Heart left ventricle (tissue), 16 donors: ENCODE measurements at places on chromosomes 3 and 15. TPM values are rescaled to one million over a fixed set of nuclear protein-coding genes. Genes with fewer than 3 reads are reported as not detected.

- no peak for DNase-seq
Measured at GRCh38 chr3:45978006-45978761, 17.4 kb downstream of the FYCO1 start.

The CPNE9 gene
- 0.04 TPM for polyA plus RNA-seq

The EIF4G1 gene
- polyA plus RNA-seq: 407 TPM

GRCh38 chr15:94047566-94047965 lies 183.8 kb upstream of the MCTP2 start:
- no peak for DNase-seq

- DNase-seq: no peak
Measured at GRCh38 chr3:4568841-4569240, 75.7 kb downstream of the ITPR1 start.

The TCTA gene
- 19.1 TPM for polyA plus RNA-seq

- DNase-seq: no peak
Measured at GRCh38 chr3:40876009-40876408, 323.3 kb upstream of the CTNNB1 start.

DNA sequence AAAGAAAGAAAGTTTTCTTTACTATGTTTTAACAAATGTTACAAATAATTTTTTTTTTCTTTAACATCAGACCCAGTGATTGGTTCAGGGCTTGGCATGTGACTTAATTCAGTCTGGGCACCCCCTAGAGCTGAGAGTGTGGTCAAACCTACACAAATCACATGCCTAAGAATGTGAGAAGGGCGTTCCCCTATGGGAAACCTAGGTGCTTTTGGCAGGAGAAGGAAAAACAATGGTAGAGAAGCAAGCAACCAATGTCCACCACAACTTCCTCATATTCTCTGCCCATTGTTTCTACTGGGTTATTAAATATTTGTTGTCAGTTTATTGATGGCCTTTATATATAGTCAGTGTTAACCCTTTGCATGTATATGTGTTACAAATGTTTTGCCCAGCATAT lies 21.4 kb upstream of the PIAS1 start:
- DNase-seq: no peak

The PRICKLE2 gene
- polyA plus RNA-seq: 3.9 TPM

The CATSPER2 gene
- 0.53 TPM for polyA plus RNA-seq

- no peak for DNase-seq
Measured at GRCh38 chr3:43063114-43063513, 42.8 kb downstream of the POMGNT2 start.

The LSG1 gene
- polyA plus RNA-seq: 26.9 TPM

The HIGD2B gene
- polyA plus RNA-seq: not detected

The TMEM115 gene
- polyA plus RNA-seq: 57.3 TPM

The DGKG gene
- 9.0 TPM for polyA plus RNA-seq

- DNase-seq: no peak
Measured at GRCh38 chr15:43187544-43188155, 2.4 kb downstream of the CCNDBP1 start.

DNA sequence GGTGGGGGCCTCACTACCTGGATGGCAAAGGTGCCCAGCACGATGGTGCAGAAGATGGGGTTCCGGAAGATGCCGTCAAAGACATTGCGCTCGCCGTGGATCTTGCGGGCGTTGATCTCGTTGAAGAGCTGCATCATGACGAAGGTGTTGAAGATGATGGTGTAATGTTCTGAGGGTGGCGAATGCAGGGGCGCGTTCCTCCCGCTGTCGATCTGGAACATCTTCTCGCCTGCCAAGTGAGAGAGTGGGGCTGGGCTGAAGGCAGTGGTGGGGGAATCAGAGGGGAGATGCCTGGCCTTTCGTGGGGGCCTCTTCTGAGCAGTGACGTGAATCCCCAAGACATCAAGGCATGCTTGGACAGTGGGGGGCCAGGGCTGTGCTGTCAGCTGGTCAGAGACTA lies 19.6 kb upstream of the SEC13 start:
- no peak for DNase-seq

The SLC22A13 gene
- 0.07 TPM for polyA plus RNA-seq

GRCh38 chr3:123899300-123899865 lies 15.3 kb upstream of the MYLK start:
- DNase-seq: no peak

The NANOGP8 gene
- 0.34 TPM for polyA plus RNA-seq

DNA sequence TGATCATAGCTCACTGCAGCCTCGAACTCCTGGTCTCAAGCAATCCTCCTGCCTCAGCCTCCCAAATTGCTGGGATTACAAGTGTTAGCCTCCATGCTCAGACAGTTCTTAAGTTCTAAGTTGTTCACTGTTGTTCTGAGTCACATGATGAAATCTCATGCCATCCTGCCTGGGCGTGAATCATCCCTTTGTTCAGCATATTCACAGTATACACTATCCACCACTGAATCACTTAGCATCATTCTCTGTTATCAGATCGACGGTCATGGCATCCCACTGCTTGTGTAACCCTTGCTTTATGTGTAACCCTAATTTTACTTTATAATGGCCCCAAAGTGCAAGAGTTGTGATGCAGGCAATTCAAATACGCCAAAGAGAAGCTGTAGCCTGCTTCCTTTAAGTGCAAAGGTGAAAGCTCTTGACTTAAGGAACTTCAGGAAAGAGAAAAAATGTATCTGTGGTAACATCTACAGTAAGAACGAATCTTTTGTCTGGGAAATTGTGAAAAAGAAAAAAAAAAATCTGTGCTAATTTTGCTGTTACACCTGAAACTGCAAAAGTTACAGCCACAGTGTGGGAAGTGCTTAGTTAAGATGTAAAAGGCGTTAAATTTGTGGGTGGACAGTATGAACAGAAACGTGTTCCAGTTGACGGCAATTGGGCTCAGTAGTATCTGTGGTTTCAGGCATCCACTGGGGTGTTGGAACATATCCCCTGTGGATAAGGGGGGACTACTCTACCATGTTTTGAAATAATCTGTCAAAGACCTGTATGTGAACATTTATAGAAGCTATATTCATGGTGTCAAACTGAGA lies 80.6 kb downstream of the PCOLCE2 start:
- no peak for DNase-seq
